Progenitor cell of endocrine pancreas (in vitro differentiated cells): ENCODE measurements at places on chromosomes 12 and 14. TPM values are rescaled to one million over a fixed set of nuclear protein-coding genes. Genes with fewer than 3 reads are reported as not detected.

GRCh38 chr12:66191547-66192126 lies 2.6 kb downstream of the IRAK3 start:
- no peak for DNase-seq

DNA sequence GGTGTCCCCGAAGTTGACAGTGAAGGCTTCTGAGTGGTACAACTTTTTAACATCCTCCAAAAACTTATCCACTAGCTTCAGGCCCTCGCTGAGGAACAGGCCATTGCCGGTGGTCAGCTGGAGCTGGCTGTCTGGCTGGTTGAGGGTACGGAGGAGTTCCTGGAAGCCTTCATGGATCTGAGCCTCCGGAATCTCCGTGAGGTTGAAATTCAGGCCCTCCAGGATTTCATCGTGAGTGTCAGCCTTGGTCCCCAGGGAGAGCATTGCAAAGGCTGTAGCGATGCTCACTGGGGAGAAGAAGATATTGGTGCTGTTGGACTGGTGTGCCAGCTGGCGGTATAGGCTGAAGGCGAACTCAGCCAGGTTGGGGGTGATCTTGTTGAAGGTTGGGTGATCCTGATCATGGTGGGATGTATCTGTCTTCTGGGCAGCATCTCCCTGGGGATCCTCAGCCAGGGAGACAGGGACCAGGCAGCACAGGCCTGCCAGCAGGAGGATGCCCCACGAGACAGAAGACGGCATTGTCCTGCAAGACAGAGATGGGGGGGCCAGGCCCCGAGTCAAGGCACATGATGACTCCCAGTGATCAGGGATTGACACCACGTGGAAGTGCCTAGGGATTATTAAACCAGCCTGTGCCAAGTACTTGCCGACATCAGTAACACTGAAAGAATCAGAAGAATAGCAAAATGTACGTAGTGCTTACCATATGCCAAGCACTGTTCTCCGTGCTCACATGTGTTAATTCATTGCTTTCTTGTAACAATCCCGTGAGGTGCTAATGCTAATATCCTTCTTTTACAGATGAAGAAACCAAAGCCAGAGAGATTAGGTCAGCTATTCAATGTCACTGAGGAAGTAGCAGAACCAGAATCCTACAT lies 5.4 kb downstream of the SERPINA1 start:
- DNase-seq, result no peak

DNA sequence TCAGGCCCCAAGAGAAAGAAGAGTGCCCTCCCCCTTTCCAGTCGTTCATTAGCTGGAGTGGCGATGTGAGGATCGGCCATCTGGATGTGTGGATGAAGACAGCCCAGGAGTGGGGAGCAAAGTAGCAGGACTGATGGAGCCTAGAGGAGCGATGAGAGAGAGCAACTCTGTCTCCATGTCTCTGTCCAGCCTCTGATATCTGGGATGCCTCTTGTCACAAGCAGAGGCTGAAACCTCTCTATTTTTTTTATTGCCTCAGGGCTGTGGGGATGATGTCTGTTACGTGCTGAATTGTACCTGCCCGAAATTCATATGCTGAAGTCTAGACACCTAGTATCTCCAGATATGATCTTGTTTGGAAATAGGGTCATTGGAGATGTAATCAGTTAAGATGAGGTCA lies 2.7 kb downstream of the SERPINA11 start:
- DNase-seq, result no peak

GRCh38 chr12:120980800-120981368 lies 2.5 kb downstream of the HNF1A start:
- DNase-seq, result peak; percentile 41

- DNase-seq, result no peak
These were observed 140.1 kb downstream of the SYNE2 start for GRCh38 chr14:63992858-63993257.

- DNase-seq, result no peak
These were observed 3.4 kb upstream of the OTUB2 start for GRCh38 chr14:94022532-94023411.

GRCh38 chr12:72094490-72094889 lies 155.8 kb downstream of the TPH2 start:
- DNase-seq, result no peak

- DNase-seq, result no peak
These were observed 211.4 kb downstream of the CCDC59 start for GRCh38 chr12:82146740-82147139.

GRCh38 chr14:22802860-22803686 lies 12.2 kb downstream of the SLC7A7 start:
- DNase-seq, result no peak

- no peak for DNase-seq
These were observed 8.3 kb upstream of the RNU6-7 start for GRCh38 chr14:32193532-32193931.

DNA sequence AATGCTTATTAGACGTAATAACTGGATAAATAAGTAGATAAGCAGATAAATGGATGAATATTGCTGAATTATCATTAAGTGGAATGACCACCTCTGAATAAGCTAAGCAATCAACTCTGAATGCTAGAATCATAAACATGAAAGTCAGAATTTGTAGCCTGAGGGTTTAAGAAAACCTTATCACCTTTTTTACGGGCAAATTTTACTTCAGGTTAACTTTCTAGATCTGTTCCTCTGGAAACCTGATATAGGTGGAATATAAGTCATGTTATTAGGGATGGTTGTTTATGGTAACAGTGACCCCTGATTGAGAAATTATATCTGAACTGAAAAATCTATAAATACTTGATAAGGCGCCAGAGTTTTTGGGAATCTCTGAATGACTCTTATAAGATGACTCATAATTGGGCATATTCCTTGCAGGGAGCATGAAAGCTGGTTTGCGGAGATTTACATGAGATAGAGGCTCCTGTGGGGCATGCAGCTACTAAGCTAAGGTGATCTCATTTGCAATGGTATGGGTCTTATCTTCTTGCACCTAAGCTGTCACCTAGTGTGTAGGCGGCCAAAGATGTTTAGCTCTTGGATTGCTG lies 12.1 kb downstream of the SPX start:
- DNase-seq, result no peak

DNA sequence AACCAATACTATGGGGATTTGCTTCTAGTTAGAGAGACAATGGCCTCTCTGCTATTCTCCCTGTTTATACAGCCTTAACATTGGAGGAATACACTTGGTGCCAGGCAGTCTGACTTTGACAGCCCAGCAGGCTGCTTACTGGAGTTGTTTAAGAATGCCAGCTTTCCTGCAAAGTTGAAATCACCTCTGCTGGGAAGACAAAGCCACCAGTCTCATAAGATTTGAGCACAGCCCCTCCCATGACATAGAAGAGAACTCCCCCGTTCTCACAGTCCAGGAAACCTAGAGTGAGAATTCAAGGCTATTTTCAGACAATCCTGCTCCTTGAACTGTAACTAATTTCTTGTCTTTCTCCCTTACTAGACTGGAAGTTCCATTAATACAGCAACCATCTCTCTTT lies 21.1 kb upstream of the CATSPERB start:
- no peak for DNase-seq

- DNase-seq, result no peak
These were observed 129.4 kb downstream of the C12orf75 start for GRCh38 chr12:105459760-105460330.

- DNase-seq, result no peak
These were observed 203.7 kb downstream of the ETV6 start for GRCh38 chr12:11853126-11853525.

- DNase-seq, result no peak
These were observed 2.9 kb downstream of the RDH12 start for GRCh38 chr14:67704484-67705089.

DNA sequence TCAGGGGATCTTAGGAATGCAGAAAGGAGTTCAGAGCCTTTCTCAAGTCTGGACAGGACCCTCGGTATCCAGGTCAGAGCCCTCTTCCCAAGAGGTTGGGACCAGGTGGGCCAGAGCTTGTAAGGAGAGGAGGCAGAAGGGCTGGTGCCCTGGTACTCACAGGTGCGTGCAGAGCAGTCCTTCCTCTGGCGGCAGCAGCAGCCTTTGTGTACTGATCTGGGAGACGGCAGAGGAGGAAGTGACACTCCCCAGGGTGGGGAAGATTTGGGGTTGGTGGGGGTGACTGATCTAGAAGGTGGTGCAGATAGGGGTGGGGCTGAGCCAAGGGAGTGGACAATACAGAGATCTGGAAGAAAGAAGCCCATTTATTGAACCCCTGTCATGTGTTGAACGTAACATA lies at the start of gene ITGB7:
TSS of gene ITGB7 (minus strand) at position 210 of the 400 bp plus-strand sequence. CDS start 6,808 bp downstream, outside the sequence.
- DNase-seq, result no peak

Gene GPR84
- total RNA-seq, result not detected in 2 replicates

Gene PKP2
- total RNA-seq, result 102 and 103 TPM in 2 replicates

Gene LPAR5
- total RNA-seq, result 0.27 TPM in 1 of 2 replicates, not detected in the other

Gene CABP1
- 0.19 and 0.49 TPM in 2 replicates for total RNA-seq

Gene ADGRD1
- 4.0 and 6.6 TPM in 2 replicates for total RNA-seq

Gene B4GALNT1
- total RNA-seq, result 0.73 and 1.1 TPM in 2 replicates

Gene CEBPE
- not detected in 2 replicates for total RNA-seq

Gene WNT1
- total RNA-seq, result not detected in 2 replicates

Gene CLEC4C
- not detected in 2 replicates for total RNA-seq

Gene RNU6-7
- not detected in 2 replicates for total RNA-seq

Gene PPP1R1A
- total RNA-seq, result 22.1 and 22.3 TPM in 2 replicates
